ENCODE measurements at places on chromosomes 13 and 19.

DNA sequence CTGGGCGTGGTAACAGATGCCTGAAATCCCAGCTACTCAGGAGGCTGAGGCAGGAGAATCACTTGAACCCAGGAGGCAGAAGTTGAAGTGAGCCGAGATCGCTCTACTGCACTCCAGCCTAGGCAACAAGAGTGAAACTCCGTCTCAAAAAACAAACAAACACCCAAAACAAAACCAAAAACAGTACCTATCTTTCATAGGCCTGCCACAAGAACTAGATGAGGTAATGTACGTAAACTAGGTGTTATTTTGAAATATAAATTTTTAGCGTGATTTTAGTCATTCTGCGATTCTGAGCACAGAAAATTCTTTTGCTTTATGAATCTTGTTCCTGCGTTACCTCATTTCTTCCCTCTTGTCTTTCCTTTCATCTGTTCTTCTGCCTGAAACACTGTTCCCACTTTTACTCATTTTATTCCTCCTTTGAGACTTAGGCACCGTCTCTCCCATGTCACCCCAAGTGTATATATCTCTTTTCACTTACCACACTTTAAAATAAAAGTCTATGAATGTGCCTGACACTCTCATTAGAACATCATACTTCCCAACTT is 238.2 kb upstream of the HTR2A start:
- no peak for DNase-seq

- DNase-seq: no peak
These were observed 121.0 kb downstream of the URI1 start for GRCh38 chr19:30062907-30063649.

DNA sequence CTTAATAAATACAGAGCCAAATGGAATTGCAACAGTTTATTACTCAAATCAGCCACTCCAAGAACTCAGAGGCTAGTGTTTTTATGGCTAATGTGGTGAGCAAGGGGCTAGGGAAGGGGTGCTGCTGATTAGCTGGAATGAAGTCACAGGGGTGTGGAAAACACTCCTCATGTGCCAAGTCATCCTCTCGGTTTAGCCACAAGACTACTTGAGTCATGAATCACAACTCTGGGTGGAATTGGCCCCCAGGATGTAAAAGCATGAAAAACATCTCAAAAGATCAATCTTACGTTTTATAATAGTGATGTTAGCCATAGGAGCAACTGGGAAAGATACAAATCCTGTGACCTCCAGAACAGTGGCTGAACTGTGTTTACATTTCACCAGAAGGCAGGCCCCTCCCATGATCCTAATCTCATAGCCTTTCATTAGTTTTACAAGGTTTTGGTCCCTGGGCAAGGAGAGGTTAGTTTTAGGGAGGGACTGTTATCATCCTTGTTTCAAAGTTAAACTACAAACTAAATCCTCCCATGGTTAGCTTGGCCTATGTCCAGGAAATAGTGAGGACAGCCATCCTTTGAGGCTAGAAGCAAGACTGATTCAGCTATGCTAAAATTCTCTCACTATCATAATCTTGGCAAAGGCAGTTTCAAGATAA is 2020.1 kb upstream of the PCDH20 start:
- DNase-seq: peak; percentile 99

- DNase-seq: no peak
These were observed at the start of gene ZNF99 for GRCh38 chr19:22783651-22784410. ZNF99 (minus strand) TSS chr19:22784151; CDS start chr19:22784016, 135 bp downstream.

DNA sequence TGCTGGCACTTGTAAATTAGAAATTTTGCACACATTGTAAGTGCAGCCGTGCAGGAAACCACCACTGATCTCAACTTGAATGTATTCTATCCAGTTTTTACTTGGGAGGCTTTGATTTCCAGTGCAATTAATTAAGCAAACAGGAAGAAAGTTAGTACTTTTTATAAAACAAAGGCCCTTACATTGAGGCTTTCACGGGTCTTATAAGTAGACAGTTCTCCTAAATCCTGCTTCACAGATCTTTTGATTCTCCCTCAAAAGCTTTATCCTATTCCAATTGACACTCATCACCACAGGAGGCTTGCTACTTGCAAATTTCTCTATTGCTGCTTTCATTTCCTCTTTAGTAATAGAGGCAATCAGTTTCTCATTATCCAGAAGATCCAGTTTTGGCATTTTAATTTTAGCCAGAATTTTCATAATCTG is 90.1 kb downstream of the ERCC5 start:
- DNase-seq: no peak

DNA sequence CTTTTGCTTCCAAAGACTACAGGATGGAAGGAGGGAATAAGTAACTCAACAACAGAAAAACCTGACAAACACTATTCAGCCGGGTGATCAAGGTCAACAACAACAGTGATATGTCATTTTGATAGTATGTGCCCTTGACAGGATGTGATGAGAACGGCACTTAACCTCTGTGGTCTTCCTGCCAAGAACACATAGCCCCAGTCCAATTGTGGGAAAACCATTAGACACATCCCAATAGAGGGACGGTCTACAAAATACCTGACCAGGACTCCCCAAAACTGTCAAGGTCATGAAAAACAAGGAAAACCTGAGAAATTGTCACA is 43.1 kb upstream of the AMER2 start:
- DNase-seq: no peak

DNA sequence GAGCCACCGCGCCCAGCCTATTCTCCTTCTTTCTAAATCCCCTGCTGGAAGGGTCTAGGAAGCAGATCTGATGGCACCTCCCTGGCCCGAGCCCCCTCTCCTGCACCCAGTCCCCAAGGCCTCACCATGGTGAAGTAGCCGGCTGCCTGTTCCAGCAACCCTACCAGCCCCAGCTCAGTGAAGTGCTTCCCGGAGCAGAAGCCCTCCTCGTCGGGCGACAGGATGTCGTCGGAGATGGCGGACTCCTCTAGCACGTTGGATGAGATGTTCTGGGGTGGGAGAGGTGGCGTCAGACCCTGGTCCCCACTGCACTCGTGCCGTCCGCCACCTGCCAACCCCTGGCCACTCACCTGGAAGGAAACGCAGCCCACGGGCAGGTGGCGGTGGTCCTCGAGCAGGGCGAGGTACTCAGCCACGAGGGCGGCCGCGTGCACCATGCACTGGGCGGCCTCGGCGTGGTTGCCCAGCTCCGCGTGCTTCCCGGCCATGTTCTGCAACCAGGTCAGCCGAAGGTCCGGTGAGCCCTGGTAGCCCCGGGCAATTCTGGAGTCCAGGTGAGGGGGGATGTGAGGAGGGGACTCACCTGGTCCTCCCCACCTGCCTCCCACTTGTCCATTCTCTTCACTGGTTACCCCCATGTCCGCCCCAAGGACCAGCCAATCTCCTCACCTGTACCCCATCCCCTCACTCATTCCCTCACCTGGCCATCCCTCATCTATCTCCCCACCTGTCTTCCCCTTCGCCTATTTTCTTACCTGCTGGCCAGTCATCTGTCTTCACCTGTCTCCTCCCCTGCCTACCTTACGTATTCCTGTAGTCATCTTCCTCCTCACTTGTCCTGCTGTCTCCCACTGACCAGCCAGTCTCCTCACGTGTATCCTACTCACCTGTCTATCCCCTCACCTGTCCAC is 11.5 kb upstream of the KANK2 start:
- no peak for DNase-seq

DNA sequence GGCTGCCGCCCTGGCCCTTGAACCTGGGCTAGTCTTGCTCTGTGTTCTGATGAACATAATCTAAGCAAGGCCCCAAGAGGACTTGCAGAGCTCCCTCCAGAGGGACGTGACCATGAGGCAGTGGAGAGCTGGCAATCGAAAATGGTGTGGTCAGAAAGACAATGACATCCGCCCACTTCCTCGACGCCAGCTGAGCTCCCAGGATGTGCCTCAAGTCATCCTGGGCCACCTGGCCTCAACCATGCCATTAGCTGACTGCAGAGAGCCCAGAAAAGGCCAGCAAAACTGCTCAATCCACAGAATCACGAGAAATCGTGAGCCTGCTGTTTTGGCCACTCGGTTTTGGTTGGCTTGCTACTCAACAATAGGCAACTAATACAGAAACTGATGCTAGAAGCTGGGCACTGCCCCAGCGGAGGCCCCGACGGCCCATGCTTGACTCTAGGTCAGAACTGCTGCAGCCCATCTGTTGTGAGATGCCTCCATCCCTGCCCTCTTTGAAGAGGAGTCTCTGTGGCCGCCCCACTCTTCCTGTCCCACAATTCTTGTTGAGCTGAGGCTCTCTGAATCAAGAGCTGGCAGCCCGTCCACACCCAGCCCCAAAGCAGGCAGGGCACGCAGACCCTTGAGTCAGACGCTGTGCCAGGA is 53.3 kb downstream of the STK24 start:
- DNase-seq: no peak

GRCh38 chr19:18251587-18252369 is 22.5 kb downstream of the IQCN start:
- DNase-seq: peak; percentile 27

- DNase-seq: no peak
These were observed 68.7 kb downstream of the SLC7A1 start for GRCh38 chr13:29526741-29527140.

DNA sequence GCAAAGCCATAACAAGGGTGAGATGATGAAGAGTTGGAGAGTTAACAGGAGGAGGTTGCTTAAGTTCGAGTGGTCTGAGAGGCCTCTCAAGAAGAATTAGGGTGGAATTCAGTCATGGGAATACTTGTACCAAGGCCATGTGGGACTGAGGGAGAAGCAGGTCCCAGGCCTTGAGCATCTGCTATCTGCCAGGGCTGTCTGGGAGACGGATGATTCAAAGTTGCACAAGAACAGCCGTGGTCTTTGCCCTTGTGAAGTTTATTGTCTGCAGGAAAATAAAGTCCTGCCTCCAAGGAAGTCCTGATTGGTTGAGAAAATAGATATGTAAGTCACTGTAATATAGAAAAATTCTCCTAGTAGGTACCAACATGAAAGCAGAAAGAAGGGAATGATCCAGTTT is 178.8 kb upstream of the RFC3 start:
- DNase-seq: no peak

DNA sequence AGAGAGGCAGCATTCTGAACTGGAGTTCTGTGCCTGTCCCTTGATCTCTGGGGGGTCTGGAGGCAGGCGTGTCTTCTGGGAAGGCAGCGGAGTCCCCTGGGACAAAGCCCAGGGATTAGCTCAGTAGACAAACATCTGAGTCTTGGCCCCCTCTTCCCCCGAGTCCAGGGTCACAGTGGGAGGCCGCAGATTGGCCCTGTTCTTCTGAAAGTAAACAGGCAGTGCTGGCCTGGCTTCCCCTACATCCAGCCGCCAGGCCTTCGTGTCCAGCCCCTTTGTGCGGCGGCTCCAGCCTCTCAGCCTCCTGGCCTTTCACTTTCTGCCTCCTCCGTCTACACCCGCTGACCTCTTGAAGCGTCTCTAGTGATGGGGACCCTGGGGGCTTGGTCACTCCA is 989 bp downstream of the NFILZ start:
- DNase-seq: no peak

DNA sequence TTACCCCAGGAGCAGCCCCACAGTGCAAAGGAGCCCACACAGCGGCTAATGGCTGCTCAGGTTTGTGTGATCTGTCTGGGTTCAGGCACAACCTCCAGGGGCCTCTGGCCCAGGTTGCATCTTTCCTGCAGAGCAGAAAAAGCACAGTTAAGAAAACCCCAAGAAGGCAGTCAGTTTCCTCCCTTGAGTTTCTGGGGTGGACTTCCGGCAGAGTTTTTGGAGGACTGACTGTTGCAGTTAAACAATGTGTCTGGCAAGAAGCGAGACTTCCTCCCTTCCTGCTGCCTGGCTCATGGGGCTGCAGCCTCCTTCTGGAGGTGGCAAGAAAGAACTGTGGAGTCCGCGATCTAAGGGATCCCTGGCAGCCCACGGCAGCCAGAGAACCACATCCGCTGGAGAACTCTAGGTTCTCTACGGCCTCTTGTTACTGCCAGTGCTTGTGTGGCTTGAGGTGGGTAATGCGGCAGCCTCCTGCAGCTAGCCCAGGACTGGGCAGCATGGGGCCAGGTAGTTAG is 114.4 kb downstream of the ZDHHC20 start:
- DNase-seq: no peak

- DNase-seq: no peak
These were observed 944.9 kb upstream of the MIR17HG start for GRCh38 chr13:90402613-90403012.

- DNase-seq: peak; percentile 65
These were observed 916.4 kb downstream of the UQCRFS1 start for GRCh38 chr19:28296506-28296905.

- DNase-seq: no peak
These were observed 44.4 kb upstream of the HMGB1 start for GRCh38 chr13:30510091-30510490.

DNA sequence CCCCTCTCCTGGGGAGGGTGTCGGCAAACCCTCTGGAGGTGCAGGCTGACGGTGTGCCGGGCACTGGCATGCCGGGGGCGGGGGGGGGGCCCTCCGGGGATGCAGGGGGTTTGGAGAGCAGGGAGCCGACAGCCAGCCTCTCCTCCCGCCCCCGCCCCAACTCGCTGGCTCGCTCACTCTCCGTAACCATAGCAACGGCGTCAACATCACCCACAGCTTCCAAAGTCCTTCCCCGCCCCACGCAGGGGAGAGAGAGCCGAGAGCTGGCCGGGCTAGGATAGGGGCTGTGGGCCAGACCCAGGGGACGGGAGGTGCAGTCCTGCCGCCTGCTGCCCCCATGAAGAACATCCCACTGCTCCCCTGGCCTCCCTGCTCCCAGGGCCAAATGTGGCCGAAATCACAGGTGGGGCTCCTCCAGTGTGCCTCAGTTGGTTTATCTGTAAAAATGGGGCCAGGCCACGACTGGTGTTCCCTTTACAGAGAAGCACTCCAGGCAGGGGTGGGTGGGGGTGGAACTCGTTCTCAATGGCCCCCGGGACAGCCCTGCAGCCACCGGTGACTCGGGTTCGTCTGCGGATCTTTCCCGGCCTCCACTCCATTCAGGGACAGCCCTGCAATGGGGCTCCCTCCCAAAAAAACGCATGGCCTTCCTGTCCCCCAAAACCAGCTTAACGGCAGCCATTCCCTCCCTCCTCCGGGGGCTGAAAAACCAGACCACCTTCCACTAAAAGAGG is 3.2 kb downstream of the KLF16 start:
- no peak for DNase-seq

DNA sequence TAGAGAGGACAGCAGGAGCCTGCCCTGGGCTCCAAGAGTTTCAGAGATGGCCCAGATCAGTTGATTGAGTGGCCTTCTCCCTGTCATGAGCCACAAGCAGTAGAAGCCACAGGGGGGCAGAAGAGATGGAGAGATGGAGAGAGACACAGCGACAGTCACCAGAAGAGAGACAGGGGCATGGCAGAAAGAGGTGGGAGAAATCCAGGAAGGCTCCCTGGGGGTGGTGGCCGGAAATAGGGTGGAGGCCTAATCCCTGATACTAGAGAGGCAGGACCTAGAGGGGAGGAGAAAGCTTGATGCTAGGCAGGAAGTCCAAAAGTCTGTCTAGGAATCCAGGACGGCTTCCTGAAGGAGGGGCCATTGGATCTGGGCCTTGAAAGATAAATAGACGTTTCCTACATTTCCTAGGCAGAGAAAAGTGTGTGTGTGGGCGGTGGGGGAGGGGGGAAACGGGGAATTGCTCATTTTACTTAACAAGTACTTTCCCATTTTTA is 9.6 kb upstream of the TPM4 start:
- no peak for DNase-seq

- DNase-seq: no peak
These were observed 45.3 kb downstream of the RFC3 start for GRCh38 chr13:33863188-33863789.

- no peak for DNase-seq
These were observed 278.0 kb downstream of the DACH1 start for GRCh38 chr13:71589032-71589431.

GRCh38 chr13:49099513-49099877 is 120.6 kb upstream of the MLNR start:
- DNase-seq: no peak
